AML-193 (cell line): ENCODE measurements at places on chromosomes 7 and 10.

- peak; percentile 5 for DNase-seq
Measured at GRCh38 chr10:93916257-93917063, 22.7 kb downstream of the SLC35G1 start.

DNA sequence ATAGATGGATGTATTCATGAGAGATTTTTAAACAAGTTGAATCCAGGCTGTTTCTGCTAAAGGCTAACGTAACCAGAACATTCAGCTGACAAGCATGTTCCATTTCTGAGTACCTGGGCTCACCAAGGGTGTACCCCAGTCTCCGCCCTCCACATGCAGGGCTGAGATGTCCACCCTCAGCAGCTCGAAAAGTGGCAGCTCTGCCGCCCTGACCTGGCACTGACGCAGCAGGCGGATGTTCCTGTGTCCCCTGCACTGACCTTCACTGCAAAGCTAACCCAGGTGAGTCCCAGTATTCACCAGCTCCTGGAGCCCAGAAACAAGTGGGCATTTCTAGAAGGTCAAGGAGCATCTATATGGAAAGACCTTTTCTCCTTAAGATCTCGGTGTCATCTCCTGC is 437.4 kb downstream of the PTPRN2 start:
- DNase-seq, result no peak

- no peak for DNase-seq
Measured at GRCh38 chr7:131843898-131844331, 287.5 kb upstream of the PODXL start.

GRCh38 chr10:22442063-22442462 is 96.8 kb downstream of the SPAG6 start:
- DNase-seq, result no peak

- no peak for DNase-seq
Measured at GRCh38 chr7:47428768-47429472, 153.0 kb downstream of the TNS3 start.

- DNase-seq, result no peak
Measured at GRCh38 chr10:77291596-77292505, 345.8 kb downstream of the KCNMA1 start.

DNA sequence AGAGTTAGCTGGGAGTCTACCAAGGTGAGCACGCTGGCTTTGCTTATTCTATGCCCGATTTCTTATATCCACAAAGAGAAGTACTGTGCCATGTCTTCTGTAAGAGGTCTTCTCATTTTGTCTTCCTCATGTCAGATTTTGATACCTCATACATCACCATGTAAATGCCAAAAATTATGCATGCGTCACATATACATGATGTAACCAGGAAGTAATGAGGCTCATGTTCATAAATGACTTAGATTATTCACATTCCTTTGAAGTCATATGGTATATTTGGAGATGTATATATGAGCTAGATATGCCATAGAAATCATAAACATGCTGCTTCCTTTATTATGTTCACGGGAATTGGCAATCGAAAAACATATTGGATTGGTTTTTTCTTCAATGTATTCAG is 97.7 kb upstream of the CELF2 start:
- DNase-seq, result no peak

- DNase-seq, result no peak
Measured at GRCh38 chr10:26194275-26194674, 22.3 kb upstream of the GAD2 start.

DNA sequence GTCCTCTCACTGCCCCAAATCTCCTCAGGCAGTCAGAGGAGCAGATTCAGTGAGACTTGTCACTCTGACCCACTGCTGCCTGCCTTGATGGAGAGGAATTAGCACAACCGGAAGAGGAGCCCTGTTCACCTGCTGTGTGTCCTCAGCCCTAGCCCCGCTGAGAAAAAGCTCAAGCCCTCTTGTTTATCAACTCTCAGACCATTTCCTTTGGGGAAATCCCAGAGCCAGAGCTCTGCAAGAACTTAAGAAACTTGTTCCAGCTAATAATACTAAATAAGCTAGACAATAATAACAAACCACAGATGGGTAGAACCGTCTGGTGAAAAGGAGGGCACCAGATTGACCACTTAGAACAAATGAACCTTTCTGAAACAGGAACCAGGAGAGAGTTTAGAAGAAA is 37.7 kb upstream of the ITGB1 start:
- DNase-seq, result no peak

DNA sequence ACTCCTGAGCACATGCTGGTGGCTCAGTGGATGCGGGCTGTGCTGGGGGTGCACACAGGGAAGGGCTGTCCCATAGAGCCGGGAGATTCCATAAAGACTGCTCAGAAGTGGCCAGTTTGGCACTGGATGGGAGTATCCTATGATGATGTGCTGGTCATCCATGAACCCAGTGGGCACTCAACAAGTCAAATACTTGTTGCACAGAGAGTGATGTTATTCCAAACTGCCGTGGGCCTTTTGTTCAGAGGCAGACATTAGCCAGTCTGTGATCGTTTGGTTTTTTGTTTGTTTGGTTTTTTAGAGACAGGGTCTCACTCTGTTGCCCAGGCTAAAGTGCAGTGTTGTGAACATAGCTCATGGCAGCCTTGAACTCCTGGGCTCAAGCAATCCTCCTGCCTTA is 30.9 kb upstream of the SAMD8 start:
- no peak for DNase-seq

GRCh38 chr10:84428711-84429110 is 100.3 kb downstream of the CCSER2 start:
- no peak for DNase-seq
